ENCODE measurements at places on chromosomes 5 and 9.

DNA sequence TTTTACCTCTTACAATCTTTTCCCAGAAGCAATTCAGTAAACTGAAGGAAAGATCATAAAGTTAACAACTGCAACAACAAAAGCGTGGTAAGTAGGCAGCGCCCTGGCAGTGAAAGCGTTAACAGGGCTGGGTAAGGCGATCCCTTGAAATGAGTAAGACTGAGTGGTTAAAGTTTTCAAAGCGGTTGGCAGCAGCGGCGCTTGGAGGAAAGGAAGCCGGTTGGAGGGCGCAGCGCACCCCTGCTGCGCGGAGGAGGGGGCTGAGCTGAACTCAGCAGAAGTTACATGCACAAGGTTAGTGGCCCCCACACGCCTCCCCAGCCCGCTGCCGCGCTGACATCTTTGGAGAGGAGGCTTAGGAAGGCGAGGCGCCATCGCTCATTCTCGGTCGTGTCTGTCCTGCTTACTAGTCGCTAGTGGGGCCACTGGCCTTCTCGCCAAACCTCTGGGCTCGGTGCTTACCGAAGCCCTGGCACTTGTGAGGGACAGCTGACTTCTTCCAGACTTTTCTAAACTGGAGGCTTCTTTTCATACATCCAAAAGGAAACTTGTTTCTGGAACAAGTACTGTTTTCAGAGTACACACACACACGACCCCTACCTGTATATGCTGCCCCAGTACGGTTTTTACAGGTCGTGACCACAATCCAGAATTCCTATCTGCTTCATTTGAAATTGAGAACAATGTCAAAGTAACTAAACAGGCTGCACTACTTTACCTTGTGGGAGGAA is at the start of gene SH3RF2:
Gene SH3RF2, plus strand, starts transcription at position 178 of the 731 bp plus-strand sequence. CDS start 1,351 bp downstream, outside the sequence.
- no peak for DNase-seq

GRCh38 chr5:9468060-9468388 is 77.9 kb downstream of the SEMA5A start:
- no peak for DNase-seq

- DNase-seq: no peak
Observed at GRCh38 chr5:76716456-76717157, 681 bp downstream of the F2R start.

DNA sequence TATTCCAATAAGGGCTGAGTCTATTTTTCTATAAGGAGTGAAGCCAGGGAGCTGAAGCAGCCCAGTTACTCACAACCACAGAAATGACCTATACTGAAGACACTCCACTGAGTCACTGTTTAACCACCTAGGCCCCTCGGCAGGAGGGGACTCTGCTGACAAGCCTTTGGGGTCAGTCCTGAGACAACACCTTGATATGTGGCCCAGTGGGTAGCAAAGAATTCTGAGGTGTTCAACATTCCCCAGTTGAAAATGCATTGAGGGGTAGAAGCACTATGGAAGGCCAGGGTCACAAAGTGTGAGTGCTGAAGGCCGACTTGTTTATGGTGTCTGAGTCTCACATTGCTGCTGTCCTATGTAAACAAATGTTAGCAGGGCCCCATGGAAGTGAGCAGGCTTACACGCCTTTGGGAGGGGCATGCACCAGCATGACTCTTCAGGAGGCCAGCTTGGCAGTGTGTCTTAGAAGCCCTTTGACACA is 112.6 kb upstream of the NFIL3 start:
- DNase-seq: no peak

GRCh38 chr9:111144741-111145140 is 106.5 kb upstream of the LPAR1 start:
- no peak for DNase-seq

Measured in stimulated activated CD8-positive, alpha-beta memory T cell treated with anti-CD3 and anti-CD28 coated beads, Interleukin-4, amount 100 ng/mL, for 4 hours (primary cell).